ENCODE measurements at places on chromosomes 1 and 21.

DNA sequence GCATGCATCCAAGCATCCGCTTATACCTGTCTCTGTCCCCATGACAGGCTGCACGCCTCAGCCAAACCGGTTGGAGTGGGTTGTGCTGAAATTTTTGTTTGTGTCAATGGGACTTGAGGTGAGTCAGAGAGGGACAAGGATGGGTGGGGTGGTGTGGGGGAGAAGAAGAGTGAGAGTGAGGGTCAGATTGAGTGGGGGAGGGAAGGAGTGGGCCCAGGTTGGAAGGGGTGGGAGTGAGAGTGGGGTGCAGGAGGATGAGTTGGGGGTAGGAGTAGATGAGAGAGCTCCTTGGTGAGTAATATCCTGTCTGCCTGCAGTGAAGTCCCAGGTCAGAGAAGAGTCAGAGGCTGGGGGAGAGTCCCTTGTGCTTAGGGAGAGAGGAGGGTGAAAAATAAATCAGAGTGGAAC lies 3.3 kb upstream of the NECTIN4 start:
- peak; percentile 11 for DNase-seq

GRCh38 chr1:233229288-233229687 lies 66.2 kb downstream of the PCNX2 start:
- no peak for DNase-seq

- no peak for DNase-seq
These were observed 73.7 kb downstream of the LRRC8C start for GRCh38 chr1:89706700-89707012.

GRCh38 chr1:236371083-236371482 lies 23.0 kb upstream of the EDARADD start:
- DNase-seq: no peak

Data from SK-N-SH (cell line).